ENCODE measurements at places on chromosomes 7 and 10.

GRCh38 chr7:153567426-153567825 lies 484.8 kb upstream of the DPP6 start:
- DNase-seq, result no peak

- DNase-seq, result no peak
Observed at GRCh38 chr10:26628395-26628794, 69.1 kb upstream of the PDSS1 start.

DNA sequence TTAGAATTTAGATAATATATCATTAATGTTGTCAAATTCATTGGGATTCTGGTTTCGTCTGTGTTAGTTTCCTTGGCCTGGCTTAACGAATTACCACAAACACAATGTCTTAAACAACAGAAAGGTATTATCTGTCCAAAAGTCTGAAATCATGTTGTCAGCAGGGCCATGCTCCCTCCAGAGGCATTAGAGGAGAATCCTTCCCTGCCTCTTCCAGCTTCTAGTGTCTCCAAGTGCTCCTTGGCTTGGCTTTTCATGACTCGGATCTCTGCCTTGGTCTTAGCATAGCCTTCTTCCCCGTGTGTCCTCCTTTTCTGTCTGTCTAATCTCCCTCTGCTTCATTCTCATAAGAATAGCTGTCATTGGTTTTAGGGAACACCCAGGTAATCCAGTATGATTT lies 482.5 kb downstream of the SEMA3D start:
- no peak for DNase-seq

DNA sequence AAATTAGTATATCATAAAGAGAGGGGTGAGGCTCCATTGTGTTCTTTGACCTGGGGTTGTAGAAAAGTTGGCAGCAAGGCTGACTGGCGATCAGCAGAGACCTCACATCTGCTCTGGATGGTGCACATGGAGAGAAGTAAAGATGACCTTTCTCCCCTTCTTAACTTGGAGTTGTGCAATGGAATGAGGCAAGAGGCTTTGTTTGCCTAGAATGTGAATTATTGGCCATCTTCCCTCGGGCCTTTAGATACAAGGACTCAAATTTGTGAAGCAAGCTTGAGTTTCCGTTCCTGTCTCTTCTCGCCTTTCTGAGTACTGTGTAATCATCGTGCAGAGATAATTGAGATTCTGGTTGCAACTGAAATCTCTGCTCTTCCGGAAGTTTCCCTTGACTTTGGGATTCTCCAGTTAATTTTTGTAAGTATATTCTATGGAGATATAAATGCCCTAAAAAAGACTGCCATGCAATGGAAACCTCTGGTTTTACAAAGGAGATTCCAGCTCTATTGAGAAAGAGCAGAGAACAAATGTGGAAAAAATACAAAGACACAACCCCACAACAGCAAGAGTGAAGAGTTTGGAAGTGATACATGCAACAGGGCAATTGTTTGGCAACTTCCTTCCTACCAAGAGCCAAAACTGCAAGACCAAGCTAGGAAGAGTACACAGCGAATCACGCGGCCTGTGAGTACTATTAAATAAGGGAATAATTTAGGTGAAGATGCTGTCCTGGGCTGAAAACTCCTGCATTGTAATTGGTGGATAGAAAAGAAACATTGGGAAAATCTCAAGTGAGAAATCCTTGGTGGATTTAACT lies 542.3 kb upstream of the NRP1 start:
- DNase-seq, result no peak

DNA sequence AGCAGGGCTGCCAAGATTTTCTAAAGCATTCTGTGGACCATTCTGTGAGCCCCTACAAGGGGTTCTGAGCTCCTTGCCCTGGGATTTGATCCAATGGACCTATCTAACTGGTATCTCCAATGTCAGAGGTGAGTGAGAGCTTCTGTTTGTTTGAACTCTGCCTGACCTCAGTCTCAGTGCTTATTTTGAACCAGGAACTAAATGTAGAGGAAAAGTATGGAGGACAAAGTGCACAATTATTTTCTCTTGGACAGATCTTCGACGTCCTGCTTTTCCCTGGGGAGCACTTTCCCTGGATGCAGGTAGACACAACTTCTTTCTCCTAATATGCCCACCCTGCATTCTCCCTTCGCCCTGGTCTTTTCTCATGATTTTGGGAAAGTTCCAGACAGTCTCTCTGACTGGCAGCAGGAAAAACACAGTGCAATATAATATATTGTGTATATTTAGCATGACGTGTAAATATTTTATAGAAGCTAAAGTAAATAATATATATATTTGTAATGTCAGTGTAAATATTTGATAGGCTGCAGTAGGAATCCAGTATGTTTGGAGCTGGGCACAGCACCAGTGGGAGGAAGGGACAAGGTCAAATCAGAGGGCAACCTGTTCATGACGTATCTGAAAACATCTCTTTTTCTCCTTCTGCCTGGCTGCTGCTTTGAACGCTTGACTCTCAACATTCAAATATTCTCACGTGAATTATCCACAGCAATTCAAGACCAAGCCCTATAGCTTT lies 184.0 kb upstream of the LYZL1 start:
- no peak for DNase-seq

GRCh38 chr7:127252377-127252713 lies 396 bp downstream of the GRM8 start:
- no peak for DNase-seq

DNA sequence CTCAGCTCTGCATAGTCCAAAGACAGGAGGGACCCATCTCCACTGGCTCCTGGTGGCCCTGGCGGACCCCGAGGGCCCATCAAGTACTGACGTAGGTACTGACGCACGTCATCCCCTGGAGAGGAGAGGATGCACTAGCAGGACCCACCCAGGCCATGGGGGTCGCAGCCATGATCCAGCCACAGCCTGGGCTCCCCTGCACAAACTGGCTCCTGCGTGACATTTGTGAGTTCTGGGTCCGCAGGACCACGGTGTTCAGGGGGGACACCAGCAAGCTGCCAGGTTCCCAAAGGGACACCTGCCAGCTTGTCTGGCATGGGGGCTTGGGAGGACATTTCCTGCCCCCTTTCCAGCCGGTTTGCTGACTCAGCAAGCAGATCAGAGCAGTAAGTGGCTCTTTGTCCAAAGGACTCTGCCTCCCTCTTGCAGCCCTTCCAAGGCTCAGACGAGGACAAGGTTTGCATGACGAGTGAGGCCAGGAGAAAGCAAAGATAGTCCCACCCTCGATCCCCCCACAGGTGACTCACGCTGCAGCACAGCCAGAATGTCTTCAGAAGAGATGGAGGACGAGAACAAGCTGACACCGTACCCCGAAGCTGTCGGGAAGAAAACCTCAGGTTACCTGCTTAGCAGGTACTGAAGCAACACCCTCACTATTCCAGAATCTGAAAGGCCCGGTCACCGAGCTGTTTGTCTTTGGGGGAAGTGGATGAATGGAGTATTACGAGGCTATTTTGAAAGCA lies 49.0 kb downstream of the COL17A1 start:
- no peak for DNase-seq

- no peak for DNase-seq
Observed at GRCh38 chr10:95635319-95635733, 21.2 kb downstream of the ALDH18A1 start.

DNA sequence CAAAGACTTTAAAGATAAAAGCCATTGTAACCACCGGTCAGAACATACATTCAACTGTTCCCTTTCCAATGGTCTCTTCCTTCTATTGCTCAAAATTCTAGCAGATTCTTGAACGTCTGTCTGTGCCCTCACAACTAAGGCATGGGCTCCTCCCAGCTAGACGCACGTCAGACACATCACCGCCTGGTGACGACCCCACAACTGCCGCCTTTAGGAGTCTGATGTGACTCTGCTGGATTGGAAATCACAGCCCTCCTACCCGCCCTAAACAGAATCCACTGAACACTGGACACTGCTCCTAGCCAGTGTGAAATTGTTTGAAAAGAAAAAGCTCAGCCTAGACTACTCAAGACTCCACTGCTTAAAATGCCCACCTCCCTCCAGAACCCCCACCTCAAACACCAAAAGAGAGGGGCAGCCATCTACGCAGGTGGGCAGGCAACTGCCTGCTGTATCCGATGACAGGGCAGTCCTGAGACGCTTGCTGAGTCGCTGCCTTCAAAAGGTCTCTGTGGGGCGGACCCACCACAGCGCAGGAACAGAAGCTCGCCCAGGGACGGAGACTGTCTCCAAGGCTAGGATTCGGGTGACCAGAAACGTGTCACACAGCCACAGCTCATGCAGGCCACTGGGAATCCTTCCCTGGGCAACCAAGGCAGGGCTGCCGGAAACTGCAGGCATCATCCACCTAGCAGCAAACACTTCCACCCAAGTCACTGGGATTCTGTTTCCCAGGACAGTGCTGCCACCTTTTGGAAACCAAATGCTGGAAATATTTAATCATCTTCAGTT lies 34.7 kb downstream of the GSDME start:
- no peak for DNase-seq

DNA sequence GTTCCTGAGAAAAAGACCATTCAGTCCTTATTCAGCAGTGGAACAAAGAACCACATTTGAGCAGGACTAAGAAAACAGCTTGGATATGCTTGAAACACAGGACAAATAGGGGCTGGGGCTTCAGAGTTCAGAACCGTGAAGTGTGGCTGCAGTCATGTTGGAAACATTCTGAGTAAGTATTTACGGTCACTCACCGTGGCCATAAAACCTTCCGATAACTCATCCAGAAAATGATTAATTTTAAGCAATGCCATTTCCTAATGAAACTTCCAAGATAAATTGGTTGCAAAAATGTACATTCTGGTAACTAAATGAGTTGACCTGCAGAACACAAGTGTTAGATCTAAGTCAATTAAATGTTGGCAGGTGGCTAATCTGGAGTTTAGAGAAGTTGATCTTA lies 279.2 kb downstream of the CXCL12 start:
- no peak for DNase-seq

- no peak for DNase-seq
Observed at GRCh38 chr10:8044331-8044907, 10.1 kb upstream of the GATA3 start.

DNA sequence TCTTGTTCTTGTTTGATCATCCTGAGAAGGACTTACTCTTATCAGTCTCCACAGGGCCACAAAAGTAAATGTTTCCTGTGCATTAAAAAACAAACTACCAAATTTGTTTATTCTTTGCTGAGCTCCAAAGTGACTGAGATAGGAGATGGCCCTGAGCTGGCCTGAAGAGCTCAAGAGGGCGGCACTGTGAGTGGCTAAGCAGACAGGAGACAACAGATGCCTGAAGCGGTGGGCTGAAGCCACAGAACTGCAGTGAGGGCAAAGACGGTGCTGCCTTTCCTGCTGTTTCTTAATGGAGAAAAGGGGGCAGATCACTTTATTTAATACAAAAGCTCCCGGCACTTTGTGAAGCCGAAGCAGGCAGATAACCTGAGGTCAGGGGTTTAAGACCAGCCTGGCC lies 379.6 kb downstream of the ARL4A start:
- DNase-seq, result no peak

DNA sequence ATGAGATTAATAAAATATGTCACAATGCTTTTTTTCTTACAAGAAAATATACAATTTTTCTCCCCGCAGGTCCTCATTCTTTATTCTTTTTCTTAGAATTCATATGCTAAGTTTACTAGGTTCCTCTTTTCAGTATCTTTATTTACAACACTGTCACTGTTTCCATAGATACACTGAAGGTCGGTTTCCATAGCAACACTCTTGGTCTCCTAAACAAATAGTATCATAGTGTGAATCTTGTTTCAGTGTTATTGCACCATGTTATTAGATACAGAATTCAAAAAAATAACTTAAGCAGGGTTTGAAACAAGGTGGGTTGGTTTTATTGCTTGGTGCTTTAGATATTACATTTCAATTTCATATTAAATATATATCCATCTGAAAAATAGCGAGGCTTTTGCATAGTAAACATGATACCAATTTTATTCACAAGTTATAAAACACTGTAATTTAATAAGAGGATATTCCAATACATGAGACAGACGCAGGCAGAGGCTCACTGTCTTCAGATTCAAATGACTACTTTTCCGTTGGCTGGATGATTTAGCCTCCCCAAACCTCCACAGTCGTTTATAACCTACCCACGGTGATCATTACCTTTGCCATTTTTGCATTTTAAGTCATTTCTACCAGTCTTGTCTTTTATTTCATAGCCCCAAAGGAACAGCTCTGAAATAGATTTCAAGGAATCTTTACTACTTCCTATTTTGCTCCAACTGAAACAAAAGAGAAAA lies 88.9 kb upstream of the KLF6 start:
- no peak for DNase-seq

- DNase-seq, result no peak
Observed at GRCh38 chr10:97538839-97539238, 33.7 kb upstream of the ANKRD2 start.

- no peak for DNase-seq
Observed at GRCh38 chr7:26197153-26198115, 3.1 kb downstream of the HNRNPA2B1 start.

DNA sequence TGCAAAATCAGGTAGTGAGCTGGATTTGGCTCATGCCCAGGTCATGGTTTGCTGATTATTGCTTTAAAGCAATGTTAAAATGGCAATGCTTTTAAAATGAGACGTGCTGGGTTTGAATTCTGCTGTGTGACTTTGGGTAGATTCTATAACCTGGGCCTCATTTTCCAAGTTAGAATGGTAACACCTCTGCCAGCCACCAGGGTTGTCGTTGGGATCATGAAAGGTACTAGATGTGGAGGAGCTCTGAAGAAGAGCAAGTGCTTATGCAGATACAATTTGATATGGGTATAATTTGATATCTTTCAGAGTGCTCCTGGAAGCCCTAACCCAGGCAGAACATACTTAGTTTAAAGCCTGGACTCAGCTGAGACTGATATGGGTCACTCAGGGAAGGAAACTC lies 60.0 kb downstream of the EVX1 start:
- DNase-seq, result no peak

DNA sequence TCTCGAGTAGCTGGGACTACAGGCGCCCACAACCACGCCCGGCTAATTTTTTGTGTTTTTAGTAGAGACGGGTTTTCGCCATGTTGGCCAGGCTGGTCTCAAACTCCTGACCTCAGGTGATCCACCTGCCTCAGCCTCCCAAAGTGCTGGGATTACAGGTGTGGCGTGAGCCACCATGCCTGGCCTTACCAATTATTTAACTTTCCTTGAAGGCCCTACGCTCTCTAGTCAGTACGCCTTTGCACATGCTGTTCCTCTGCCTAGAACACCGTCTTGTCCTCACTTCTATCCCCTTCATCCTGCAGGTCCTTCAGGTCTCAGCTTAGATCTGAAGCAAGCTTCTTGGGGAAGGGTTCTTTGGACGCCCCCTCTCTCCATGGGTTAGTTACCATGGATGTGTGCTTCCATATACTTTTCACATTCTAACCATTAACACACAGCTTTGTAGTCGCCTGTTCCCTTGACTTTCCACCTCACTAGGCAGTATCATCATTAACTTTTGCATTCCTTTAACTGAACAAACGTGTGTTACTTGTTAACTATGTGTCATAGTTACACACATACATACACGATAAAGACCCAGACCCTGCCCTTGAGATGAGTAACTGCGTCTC lies 592 bp upstream of the ATP6V1F start:
- no peak for DNase-seq

Measured in activated naive CD8-positive, alpha-beta T cell treated with anti-CD3 and anti-CD28 coated beads, Interleukin-2, amount 50 U/mL, for 16 hours (primary cell).